ENCODE measurements at places on chromosomes 6 and 20. TPM values are rescaled to one million over a fixed set of nuclear protein-coding genes. Genes with fewer than 3 reads are reported as not detected.

Gene LY6G6C
- not detected for total RNA-seq

Gene HSPA1L
- total RNA-seq = 3.5 TPM

Gene WDR27
- 18.1 TPM for total RNA-seq

Gene FOXC1
- not detected for total RNA-seq

All from activated CD4-positive, alpha-beta T cell treated with anti-CD3 and anti-CD28 coated beads, Interleukin-2, amount 10 ng/mL, durations not matched to agents 7 days and 5 days (primary cell).